Effector CD8-positive, alpha-beta T cell (primary cell): ENCODE measurements at places on chromosomes 1 and 21.

DNA sequence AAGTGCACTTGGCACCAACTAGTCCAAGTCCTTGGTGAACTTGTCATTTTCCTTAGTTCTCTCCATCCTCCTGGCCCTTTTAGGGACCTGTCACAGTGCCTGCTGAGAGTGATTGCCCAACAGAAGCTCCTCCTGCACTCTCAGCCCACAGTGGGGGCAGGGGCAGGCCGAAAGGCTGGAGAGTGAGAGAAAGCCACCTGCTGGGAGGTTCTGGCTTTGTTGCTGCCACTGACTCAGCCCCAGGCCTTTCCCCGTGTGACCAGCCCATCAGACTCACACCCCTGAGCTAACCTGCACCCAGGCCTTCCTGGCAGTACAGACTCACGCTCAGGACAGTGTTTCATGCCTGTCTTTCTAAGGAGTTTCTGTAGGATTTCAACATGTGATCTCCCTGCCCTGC, 17.1 kb upstream of the PROK1 start:
- DNase-seq = no peak

GRCh38 chr1:115829023-115829674, 11.8 kb downstream of the NHLH2 start:
- no peak for DNase-seq

DNA sequence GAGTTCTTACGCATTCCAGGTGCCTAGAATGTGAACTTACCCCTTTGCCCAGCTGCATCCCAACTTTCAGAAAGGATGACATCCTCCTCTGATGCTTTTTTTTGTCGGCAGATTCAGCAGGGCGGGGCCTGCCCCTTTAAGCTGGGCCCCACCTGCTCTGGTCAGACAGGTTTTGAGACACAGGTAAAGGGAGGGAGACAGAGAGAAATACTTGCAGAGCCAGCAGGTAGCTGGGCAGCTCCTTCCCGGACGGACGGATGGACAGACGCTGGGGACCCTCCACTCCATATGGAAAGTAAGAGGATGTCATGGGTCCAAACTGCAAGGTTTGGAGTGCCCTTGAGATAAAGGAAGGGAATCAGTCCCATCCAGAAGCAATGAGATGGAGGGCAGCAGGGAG, at the start of gene TMEM79:
TMEM79 (plus strand) TSS at position 214 of the 400 bp plus-strand sequence. CDS start 902 bp downstream, outside the sequence.
- no peak for DNase-seq

DNA sequence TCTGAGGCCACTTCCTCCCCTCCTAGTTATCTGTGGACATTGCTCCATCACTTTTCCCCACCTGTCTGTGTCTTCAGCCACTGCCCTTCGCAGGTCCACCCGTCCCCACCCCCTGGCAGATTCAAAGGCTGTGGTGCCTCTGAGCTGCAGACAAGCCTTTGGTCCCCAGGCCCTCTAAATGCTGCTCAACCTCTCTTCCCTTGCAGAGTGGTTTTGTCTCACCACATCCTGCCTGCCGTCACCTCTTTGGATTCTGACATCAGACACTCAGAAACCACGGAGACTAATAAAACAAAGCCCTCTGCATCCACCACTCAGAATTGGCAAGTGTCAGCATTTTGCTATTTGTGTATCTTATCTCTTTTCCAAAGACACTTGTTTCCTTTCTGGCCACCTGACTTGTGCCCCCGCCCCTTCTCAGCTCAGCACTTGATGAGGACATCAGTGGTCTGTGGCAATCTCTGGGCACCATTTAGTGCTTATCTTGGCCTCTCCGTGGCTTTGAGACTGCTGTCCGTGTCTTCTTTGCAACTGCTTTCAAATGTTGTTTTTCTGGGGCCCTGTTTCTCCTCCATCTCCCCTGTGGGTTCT, 7.7 kb downstream of the CNIH3 start:
- peak; percentile 36 for DNase-seq

DNA sequence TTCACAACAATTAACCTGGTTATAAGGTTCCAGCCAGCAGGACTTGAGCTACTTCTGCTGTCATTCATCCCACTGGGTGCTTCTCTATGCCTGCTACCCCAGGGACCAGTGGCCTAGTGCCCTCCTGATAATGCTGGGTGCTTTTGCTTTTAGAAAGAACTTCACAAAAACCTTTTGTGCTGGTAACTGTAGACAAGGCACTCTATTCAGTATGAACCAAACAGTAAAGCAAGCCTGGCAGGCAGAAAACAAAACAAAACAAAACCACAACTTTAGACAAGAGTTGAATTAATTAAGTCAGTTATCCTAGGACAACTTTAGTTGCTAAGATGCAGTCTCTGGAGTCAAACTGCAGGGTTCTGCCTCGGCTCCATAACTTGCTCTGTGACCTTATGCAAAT, 61.9 kb upstream of the ADGRL2 start:
- DNase-seq = no peak

DNA sequence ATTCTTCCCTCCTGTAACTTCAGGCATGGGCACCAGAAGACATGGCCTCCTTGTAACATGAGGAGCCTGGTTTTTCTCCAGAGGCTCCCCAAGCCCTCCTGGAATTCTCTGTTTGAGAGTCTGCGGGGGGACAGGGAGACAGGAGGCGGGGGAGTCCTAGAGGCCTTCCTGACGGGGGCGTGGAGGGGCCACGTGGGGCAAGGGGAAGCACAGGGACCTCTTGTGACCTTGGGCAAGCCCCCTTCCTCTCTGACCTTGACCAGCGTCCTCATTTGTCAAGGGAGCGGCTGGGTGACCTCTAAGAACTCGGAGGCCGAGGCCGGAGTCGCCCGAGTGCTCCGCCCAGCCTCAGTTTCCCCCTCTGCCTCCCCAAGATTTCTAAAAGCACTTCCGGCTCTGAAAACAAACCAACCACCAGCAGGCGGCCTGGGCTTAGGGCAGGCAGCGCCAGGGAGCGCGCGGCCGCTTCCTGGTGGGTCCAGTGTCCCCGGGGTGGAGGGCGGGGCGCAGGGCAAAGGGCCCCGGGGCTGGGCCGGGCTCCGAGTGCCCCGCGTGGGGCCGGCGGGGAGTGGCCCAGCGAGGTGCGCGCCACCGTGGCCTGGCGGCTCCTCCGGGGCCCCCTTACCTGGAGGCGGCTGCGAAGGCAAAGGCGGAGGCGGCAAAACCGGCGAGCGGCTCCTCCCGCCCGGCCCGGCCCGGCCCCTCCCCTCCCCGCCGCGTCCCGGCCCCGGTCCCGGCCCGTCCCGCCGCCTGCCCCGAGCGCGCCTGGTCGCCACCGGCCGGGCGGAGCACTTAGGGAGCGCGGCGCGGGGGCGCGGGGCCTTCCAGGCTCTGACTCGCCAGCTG, at the start of gene TMCO4:
TMCO4 (minus strand) TSS at position 687 of the 846 bp plus-strand sequence. CDS start 19,158 bp downstream, outside the sequence.
- peak; percentile 12 for DNase-seq

DNA sequence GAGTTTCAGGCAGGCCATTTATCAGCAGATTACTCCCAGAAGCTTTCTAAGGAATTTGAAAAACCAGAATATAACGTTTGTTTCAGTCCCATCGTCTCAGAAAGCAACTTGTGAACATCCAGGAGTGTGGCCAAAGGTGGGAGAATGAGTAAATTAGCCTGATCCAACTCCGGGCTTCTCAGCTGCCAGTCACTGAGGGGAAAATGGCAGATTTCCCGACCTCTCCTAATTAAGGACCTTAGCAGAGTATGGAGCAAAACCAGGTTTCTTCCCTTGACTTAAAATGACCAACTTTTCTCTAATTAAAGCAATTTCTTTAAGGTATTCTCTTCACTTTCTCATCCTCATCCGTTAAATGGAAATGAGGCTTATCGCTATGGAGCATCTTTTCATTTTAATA, 1.0 kb downstream of the CORT start:
- no peak for DNase-seq

GRCh38 chr1:933603-933940, 9.8 kb downstream of the SAMD11 start:
- no peak for DNase-seq

- DNase-seq = no peak
Measured at GRCh38 chr1:230690101-230690500, 23.8 kb downstream of the AGT start.

GRCh38 chr1:161020509-161021164, at the start of gene F11R:
Gene F11R (minus strand): TSS chr1:161021152. CDS start chr1:161021073, 79 bp downstream.
- peak; percentile 57 for DNase-seq

DNA sequence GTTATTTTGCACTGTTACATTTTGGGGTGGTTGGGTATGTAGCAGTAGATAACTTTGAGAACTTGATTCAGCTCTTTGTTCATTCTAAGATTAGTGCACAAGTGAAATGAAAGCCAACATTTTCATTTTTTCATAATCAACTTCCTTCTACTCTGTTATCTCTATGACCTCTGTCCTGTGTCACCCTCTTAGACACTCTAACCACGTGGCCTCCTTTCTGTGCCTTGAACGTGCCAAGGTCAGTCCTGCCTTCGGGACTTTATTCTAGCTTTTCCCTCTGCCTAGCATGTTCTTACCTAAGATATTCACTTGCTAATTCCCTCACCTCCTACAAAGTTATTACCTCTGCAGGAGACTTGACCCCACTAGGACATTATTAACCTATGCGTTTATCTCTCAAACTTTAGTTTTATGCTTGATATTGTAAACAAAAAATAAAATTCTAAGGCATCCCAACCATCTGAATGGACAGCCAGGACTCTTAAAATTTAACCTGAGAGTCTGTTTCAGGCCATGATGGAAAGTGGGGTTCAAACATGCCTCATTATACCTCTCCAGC, 19.2 kb upstream of the EDEM3 start:
- DNase-seq = no peak

DNA sequence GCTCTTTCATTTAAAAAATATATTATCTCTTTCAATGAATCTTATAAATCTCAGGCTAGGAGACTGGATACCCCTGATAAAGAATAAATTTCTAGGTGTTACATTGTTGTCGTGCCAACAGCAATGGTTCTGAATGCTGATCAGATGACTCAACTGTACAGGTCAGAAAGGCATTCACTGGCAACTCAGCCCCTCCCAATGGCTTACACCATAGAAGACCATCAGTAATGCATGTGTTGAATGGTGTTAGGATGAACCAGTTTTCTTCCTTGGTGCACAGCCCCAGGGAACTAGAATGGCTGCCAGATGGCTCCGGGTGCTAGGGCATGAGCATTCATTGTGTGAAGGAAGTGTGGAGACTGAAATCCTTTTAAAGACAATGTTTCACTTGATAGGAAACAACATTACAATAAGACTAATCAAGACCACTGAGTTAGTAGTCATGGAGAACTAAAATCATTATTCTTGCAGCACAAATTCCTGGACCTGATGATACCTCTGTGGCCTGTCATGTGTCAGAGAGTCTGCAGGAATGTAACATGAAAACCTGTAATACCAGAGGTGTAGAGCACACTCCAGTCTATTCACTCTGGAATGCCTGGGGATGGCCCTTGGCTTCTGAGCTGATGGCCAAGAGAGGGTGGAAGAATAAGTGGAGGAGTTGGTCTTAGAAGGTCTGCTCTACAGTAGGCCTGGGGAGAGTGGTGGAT, 187.7 kb upstream of the LMO4 start:
- no peak for DNase-seq

DNA sequence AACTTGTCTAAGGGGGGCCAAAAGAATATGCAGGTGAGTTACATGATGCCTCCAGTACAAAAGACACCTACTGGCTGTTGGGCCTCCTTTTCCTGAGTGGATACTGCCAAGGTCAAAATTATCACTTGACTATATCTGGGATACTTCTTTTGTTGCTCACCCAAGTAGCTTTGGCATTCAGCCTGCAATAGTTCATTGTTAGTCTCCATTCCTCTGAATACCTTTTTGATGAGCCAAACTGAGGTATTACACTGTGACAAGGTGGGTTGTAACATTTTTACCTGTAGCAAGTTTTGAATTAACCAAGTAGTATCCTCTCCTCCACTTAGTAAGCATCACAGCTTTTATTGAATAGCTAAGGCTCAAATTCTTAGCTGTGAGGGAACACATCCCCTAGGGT, 408.0 kb downstream of the LRRIQ3 start:
- no peak for DNase-seq

DNA sequence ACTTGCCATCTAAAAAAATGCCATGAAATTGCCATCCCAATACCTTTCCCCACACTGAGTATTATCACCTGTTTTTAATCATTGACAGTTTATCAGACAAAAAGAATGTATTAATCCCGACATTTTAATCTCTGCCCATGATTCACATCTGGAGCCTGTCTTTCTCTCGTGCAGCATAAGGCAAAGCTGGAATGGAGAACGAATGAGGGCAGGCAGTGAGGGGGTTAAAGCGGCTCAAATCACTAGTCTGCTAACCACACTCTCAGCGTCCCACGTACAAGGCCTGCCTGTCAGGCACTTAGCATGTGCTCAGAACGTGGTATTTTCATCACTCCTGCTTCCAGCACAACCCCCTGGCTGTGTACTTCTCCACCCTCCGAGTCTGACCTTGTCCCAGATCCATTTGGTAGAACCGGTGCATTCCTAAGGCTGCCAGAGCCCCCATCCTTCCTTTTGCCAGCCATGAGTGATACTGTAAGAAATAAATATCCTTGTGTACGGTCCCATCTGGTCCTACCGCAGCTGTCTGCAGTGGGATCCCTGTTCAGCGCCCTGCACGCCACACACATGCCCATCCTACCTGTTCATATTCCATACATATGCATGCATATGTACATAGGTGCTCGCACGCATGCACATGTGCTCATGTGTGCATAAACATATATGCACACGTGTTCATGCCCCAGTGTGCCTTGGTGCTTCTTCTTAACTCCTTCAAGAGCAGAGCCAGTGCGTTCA, 34.6 kb upstream of the FHAD1 start:
- no peak for DNase-seq

GRCh38 chr21:32140604-32141317, 138.1 kb downstream of the MIS18A start:
- DNase-seq = no peak

DNA sequence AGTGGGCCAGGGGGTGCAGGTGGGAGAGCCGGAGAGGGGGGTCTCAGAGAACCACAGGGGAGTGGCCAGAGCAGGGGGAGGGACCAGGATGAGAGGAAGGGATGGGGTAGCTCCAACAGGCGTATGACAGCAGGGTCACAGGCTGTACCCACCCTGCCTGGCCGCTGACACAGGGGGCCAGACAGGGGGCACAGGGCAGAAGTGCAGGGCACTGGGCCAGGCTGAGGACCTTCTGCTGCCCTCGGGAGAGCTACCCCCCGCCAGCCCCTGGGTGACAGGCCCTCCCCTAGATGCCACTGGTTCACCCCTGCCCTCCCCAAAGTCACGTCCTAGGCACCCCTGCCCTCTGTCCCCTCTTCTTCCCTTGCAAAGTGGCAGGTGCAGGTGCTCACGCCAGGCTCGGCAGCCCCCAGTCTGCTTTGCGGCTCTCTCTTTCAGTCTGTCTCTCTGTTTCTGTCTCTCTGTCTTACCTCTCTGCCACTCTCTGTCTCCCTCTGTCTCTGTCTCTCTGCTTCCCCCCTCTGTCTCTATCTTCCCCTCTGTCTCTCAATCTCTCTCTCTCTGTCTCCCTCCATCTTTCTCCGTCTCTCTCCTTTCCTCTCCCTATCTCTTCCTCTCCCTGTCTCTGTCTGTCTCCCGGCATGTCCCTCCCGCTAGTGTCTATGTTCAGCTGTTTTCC, 48.5 kb downstream of the WNT9A start:
- DNase-seq = no peak

- DNase-seq = no peak
Measured at GRCh38 chr1:87052400-87052799, 138.0 kb downstream of the HS2ST1 start.
